ENCODE measurements at places on chromosomes 11 and 22. TPM values are rescaled to one million over a fixed set of nuclear protein-coding genes. Genes with fewer than 3 reads are reported as not detected.

SEZ6L gene
- not detected for total RNA-seq

OR5B21 gene
- not detected for total RNA-seq

- no peak overlapping the region for H3K4me3 ChIP-seq
- H3K27me3 ChIP-seq: peaks cover 44% of the 10 kb centered on the region
- no peaks in the 10 kb centered on the region for H3K36me3 ChIP-seq
- no peak for DNase-seq
- H3K4me1 ChIP-seq: peaks cover 31% of the 10 kb centered on the region
Observed at GRCh38 chr22:29203488-29204454, 1.9 kb upstream of the EMID1 start.

GRCh38 chr11:34632105-34632791 is 11.4 kb downstream of the EHF start:
- H3K27me3 ChIP-seq: peaks cover 4% of the 10 kb centered on the region
- no peaks in the 10 kb centered on the region for H3K36me3 ChIP-seq
- DNase-seq: no peak
- no peak overlapping the region for H3K4me3 ChIP-seq
- H3K4me1 ChIP-seq: peaks cover 13% of the 10 kb centered on the region

GRCh38 chr22:29190051-29190450 is 15.6 kb upstream of the EMID1 start:
- H3K4me1 ChIP-seq: no peaks in the 10 kb centered on the region
- H3K4me3 ChIP-seq: no peak overlapping the region
- no peak overlapping the region for H3K27ac ChIP-seq

GRCh38 chr22:36010882-36011281 is 17.7 kb downstream of the RBFOX2 start:
- H3K4me1 ChIP-seq: no peaks in the 10 kb centered on the region
- H3K4me3 ChIP-seq: no peak overlapping the region
- no peak for DNase-seq

GRCh38 chr22:19567157-19568009 is 43.2 kb upstream of the CLDN5 start:
- H3K4me3 ChIP-seq: no peak overlapping the region
- DNase-seq: no peak
- no peak overlapping the region for H3K27ac ChIP-seq
- H3K36me3 ChIP-seq: no peaks in the 10 kb centered on the region
- peaks cover 7% of the 10 kb centered on the region for H3K4me1 ChIP-seq
